Neural progenitor cell (in vitro differentiated cells): ENCODE measurements at places on chromosomes 2 and 18.
A peak's percentile ranks its signal among the peaks of the same experiment; 100 is the strongest.

DNA sequence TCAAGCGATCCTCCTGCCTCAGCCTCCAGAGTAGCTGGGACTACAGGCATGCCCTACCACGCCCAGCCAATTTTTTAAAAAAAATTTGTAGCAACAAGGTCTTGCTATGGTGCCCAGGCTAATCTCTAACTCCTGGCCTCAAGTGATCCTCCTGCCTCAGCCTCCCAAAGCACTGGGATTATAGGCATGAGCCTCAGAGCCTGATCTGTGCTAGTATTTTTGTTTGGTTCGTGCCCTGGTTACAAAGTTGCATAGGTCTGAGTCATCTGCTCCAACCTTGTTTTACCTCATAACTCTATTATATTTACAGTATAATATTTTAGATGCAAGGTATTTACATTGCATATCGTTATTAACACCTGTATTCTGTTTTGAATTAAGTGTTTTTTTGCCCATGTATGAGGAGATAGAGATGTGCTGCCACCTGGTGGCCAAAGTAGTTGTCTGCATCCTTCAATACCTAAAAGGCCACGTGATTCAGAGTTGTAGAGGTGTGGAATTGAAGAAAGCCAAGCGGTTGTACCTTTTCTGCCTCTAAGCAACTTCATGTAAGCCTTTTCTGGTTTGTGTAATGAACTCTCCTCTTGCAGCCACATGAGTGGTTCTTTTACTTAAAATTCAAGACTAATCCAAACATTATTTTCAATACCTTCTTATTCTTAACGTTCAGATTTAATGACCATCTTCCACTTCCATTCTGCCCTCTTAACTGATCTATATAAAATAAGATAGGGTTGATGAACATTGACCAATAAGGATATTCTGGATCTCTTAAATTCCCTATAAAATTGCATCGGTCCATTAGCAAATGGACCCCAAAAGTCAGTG is 19.9 kb upstream of the CABYR start:
- no peaks in the 10 kb centered on the region for H3K4me1 ChIP-seq
- no peaks in the 10 kb centered on the region for H3K36me3 ChIP-seq
- H3K27ac ChIP-seq: no peak overlapping the region
- no peaks in the 10 kb centered on the region for H3K27me3 ChIP-seq

GRCh38 chr2:111636905-111637304 is 247.1 kb downstream of the ANAPC1 start:
- H3K27ac ChIP-seq: no peak overlapping the region
- no peaks in the 10 kb centered on the region for H3K36me3 ChIP-seq

GRCh38 chr2:128494307-128494639 is 175.6 kb upstream of the HS6ST1 start:
- no peaks in the 10 kb centered on the region for H3K36me3 ChIP-seq
- peaks cover 16% of the 10 kb centered on the region for H3K4me1 ChIP-seq
- DNase-seq: no peak
- no peak overlapping the region for H3K4me3 ChIP-seq
- H3K27me3 ChIP-seq: no peaks in the 10 kb centered on the region

DNA sequence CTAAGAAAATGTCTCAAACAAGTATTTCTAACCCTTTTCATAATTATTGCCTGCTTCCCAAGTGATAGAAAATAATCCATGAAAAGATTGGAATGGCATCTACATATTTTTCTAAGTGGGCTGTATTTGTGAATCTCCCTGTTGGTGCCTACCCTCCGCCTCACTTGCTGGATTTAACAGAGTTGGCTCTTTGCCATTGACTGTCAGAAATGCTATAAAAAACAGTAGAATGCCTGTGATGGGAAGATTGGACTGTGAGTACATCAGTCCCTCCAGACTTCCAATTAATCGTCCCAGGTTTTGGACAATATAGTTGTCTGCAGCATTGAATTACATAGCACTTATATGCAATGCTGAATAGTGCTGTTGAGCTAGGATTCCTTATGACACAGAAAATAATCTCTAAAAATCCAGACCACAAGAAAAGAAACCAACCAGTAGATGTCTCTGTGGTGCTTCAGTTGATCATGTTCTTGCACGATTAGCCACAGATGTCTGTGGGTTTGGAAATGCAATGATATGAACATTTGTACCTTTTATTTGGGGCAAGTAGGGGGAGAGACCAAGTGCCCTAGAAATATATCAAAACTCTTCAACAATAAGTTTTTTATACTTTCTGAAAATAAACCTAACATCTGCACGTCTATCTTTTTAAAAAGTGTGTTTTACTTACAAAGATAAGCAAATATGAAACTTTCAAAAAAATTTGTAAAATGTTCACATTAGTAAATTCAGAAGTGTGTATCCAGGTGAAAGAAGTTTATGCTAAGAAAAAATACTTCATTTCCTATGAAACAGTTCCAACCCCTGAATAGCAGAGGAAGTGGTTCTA is 88.5 kb downstream of the DYNAP start:
- H3K4me3 ChIP-seq: no peak overlapping the region
- peaks cover 11% of the 10 kb centered on the region for H3K4me1 ChIP-seq
- H3K36me3 ChIP-seq: no peaks in the 10 kb centered on the region
- H3K27ac ChIP-seq: no peak overlapping the region
- DNase-seq: peak; percentile 49
- H3K27me3 ChIP-seq: no peaks in the 10 kb centered on the region

GRCh38 chr2:127516041-127516762 is 10.1 kb downstream of the IWS1 start:
- no peaks in the 10 kb centered on the region for H3K4me1 ChIP-seq
- DNase-seq: no peak
- no peak overlapping the region for H3K4me3 ChIP-seq
- H3K27ac ChIP-seq: no peak overlapping the region
- no peaks in the 10 kb centered on the region for H3K27me3 ChIP-seq

DNA sequence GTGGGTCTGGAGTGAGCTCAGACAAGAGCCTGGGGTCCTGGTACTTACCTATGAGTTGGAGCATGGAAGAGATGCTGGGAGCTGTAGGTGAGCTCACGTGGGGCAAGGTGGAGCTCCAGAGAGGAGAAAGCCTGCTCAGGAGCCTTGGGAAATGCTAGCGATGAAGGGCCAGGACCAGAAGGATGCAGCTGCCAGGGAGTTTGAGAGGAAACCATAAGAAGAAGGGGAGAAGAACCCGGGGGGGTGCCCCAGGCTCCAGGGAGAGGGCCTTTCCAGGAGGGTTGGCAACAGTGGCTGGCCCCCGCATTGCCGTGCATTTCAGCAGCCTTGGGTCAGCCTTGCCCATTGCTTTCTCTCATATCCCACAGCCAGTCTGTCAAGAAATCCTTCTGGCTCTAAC is 268.7 kb downstream of the GLI2 start:
- no peak overlapping the region for H3K4me3 ChIP-seq
- H3K4me1 ChIP-seq: no peaks in the 10 kb centered on the region
- H3K36me3 ChIP-seq: no peaks in the 10 kb centered on the region
- no peak overlapping the region for H3K27ac ChIP-seq

GRCh38 chr18:55477499-55477859 is 110.5 kb downstream of the TCF4 start:
- peaks cover 3% of the 10 kb centered on the region for H3K36me3 ChIP-seq
- H3K27me3 ChIP-seq: no peaks in the 10 kb centered on the region
- DNase-seq: no peak
- peaks cover 33% of the 10 kb centered on the region for H3K4me1 ChIP-seq

DNA sequence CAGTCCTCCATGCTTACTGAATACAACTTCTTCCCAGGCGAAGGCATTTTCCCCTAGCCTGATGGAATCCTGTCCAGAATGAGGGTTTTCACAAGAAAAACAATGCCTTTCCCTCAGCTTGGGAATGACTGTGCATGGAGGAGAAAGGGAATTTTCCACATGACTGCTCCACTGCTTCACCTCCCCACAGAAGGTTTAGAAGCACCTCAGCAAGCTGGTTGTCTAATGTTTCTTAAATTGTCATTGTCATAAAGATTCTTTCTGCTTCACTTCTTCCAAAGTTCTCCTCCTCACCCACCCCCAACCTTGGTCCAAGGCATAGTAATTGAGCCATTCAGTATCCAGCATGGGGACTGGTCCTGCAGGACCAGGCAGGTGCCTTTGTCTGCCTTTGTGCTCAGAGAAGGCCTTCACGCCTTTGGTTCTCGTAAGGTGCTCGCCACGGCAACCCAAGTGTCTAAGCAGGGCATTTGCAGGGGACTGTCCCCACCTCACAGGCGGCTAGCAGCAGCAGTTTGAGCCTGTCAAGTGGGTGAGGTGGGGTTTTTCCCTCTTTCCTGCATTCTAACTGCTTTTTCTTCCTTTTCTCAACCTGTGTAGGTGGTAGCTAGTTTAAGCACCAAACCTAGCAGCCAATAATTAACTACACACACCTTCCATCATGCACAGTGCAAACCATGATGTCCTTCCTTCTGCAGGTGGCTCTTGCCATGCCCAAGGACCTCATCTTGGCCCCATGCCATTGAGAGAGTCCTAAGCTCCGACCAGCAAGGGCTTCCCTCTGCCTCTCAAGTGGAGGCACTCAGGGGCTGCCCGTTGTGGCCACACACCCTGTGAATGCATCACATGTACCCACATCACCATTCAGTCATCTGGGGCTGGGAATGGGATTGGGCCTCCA is 65.7 kb upstream of the BCL2L11 start:
- peak overlapping the region; percentile 89 for H3K27ac ChIP-seq
- H3K27me3 ChIP-seq: no peaks in the 10 kb centered on the region
- no peaks in the 10 kb centered on the region for H3K36me3 ChIP-seq

DNA sequence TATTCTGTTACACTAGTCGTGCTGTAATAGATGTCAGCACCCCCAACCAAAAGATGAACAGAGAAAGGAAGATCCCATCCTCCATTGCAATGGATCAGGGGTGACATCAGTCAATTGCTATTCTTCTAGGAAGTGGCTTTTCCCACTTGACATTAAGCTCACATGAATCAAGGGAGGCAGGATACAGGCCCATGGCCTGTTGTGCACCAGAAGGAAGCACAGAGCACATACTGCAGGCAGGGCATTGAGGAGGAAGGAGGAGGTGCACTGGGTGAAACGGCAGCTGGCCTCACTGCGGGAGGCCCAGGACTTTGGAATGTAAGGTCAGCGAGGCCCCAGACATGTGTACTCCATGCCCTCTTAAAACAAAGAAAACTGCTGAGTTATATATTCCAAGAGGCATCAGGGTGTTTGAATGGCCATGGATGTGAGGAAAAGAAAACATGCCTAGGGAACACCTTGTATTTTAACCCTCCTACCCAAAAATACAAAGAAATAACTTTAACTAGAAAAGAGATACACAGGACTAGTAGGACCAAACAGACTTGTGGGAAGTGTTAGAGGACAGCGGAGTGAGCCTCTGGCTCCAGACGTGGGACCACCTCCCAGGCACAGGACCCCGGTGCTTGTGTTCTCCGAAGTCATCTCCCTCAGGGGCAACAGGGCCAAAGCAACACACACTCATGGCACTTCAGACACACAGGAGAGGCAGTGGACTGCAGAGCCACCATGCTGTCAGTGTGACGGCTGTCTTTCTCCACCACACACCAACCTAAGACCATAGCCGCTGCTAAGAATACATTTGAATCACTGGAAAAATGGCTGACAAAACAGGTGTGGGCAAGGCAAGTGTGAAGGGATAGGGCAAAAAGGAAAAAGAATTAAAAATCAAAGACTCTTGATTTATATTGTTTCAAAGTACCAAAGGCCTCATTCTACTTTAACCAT is 51.4 kb upstream of the RIOK3 start:
- H3K4me3 ChIP-seq: no peak overlapping the region
- no peaks in the 10 kb centered on the region for H3K36me3 ChIP-seq
- peak; percentile 78 for DNase-seq
- no peaks in the 10 kb centered on the region for H3K27me3 ChIP-seq

DNA sequence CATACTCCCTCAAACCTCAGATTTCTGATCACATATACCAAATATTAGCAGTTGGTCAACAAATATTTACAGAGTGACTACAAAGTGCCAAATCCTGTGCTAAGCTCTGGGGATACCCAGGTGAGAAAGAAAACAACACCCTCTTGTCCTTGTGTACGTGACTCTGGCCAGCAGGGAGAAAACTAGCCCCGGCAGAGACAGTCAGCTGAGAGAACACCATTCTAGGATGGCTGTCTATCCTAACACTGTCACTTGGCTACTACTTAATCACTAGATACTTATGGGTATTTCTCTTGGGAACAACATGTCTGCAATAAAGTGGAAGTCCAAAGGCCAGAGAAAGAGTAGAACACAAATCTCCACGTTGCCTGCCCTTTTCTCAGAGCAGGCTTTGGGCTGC is 57.9 kb upstream of the CD226 start:
- H3K36me3 ChIP-seq: no peaks in the 10 kb centered on the region
- no peak for DNase-seq
- no peaks in the 10 kb centered on the region for H3K4me1 ChIP-seq
- H3K4me3 ChIP-seq: no peak overlapping the region

- H3K4me1 ChIP-seq: peaks cover 82% of the 10 kb centered on the region
- no peaks in the 10 kb centered on the region for H3K36me3 ChIP-seq
- H3K27me3 ChIP-seq: peaks cover 34% of the 10 kb centered on the region
- DNase-seq: peak; percentile 34
- no peak overlapping the region for H3K4me3 ChIP-seq
- no peak overlapping the region for H3K27ac ChIP-seq
Measured at GRCh38 chr18:50401888-50402287, 27.0 kb downstream of the SKA1 start.

- no peak for DNase-seq
- H3K27me3 ChIP-seq: no peaks in the 10 kb centered on the region
- no peak overlapping the region for H3K27ac ChIP-seq
- no peaks in the 10 kb centered on the region for H3K4me1 ChIP-seq
Measured at GRCh38 chr2:80280598-80280997, 24.0 kb downstream of the LRRTM1 start.

DNA sequence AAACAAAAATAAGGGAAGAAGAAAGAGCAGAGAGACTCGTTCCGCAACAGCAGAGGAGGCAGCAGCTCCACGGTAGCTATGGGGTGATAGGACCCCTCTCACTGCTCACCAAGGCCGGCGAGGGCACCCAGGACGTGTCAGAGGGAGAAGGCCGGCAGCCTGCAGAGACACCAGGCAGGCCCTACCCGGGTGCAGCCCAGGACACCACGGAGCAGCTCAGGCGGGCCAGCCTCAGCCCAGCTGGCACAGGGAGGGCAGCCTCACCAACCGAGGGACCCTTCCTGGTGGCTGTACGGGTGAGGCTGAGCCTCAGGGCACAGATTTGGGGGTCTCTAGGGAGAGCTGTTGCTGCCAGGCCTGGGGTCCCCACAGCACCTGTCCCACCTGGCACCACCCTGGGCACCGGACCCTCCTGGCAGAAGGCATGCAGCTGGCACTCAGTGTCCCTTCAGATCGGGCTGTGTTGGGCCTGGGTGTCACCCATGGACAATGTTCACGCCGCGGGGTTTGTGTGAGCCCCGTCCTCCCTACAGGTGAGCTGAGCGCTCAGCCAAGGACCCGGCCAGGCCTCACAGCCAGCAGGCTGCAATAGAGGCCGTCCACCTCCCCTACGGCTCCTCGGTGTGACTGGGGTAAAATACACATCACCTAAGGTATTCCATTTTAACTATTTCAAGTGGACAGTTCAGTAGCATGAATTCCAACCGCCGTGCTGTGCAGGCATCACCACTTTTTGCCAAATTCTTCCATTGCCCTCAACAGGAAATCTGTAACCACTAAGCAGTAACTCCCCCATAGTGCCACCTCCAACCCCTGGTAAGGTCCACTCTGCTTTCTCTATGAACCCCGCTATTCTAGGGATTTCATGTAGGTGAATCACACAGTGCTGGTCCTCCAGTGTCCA is 21.6 kb downstream of the KCNG2 start:
- H3K27me3 ChIP-seq: peaks cover 23% of the 10 kb centered on the region
- no peaks in the 10 kb centered on the region for H3K4me1 ChIP-seq
- no peak overlapping the region for H3K4me3 ChIP-seq
- no peak for DNase-seq

GRCh38 chr18:7896805-7897518 is 329.8 kb downstream of the PTPRM start:
- H3K27ac ChIP-seq: peak overlapping the region; percentile 40
- DNase-seq: no peak
- H3K4me1 ChIP-seq: peaks cover 40% of the 10 kb centered on the region
- no peaks in the 10 kb centered on the region for H3K27me3 ChIP-seq
